ENCODE measurements at places on chromosomes 12 and 14. TPM values are rescaled to one million over a fixed set of nuclear protein-coding genes. Genes with fewer than 3 reads are reported as not detected.

The OR10A7 gene
- total RNA-seq, result not detected

- H3K4me1 ChIP-seq, result peaks cover 7% of the 10 kb centered on the region
- H3K4me3 ChIP-seq, result no peak overlapping the region
- H3K27me3 ChIP-seq, result peaks cover 14% of the 10 kb centered on the region
Observed at GRCh38 chr14:70013271-70013873, 134.2 kb downstream of the SMOC1 start.

DNA sequence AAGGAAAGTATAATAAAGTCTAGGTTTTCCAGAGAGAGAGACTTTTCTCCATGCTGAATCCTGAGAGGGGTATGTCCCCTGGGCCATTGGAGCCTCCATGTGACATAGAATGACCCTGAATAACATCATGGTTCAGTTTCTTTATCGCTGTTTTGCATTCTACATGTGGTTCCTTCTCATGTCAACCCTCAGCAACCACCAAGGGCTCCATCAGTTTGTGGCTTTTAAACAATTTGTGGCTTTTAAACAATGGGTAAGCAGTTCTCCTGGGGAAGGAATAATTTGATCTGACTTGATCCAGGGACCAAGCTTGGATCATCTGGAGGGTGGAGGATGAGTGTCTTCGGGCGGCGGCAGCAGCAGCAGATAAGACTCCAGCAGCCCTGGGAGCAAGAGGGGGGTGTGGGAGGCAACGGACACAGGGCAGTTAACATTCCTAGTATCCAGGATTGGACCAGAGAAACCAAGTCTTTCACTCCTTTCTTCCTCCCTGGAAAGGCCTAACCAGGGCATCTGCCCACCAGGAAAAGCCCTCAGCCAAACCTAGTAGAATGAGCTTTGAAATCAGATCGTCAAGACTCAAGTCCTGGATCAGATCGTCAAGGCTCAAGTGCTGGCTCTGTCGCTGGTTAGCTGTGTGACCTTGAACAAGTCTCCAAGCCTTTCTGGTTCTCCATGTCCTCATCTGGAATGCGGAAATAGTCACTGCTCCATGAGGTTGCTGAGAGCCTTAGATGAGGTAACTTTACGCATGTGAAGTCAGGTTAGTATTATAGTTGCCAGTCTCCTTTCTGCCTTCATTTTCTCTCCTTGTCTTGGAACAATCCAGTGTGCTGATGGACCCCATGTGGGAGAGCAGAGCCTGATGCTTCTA, 27.8 kb upstream of the FAM222A start:
- DNase-seq, result no peak
- peaks cover 17% of the 10 kb centered on the region for H3K27me3 ChIP-seq
- no peak overlapping the region for H3K4me3 ChIP-seq
- H3K4me1 ChIP-seq, result no peaks in the 10 kb centered on the region

The USP44 gene
- 25.8 TPM for total RNA-seq

The PAPLN gene
- 0.72 TPM for total RNA-seq

DNA sequence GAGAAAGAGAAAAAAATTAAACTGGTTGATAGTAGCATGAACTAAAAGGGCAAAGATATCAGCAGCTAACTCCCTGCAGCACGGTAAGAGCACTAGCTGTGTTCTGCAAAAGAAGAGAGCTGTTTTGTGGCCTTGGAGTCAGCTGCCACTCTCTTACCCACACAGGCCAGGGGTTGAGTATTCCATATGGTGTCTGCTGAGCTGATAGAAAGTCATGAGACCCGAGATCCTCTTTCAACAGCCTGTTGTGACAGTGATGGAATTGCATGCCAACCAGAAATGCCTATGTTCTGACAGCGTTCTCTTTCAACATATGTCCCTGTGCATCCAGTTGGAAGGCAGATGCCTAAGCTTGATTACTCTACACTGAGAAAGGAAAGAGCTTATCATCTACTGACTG, 39.9 kb downstream of the TMTC1 start:
- no peak overlapping the region for H3K4me3 ChIP-seq
- DNase-seq, result no peak
- no peaks in the 10 kb centered on the region for H3K4me1 ChIP-seq
- H3K27ac ChIP-seq, result no peak overlapping the region
- H3K36me3 ChIP-seq, result no peaks in the 10 kb centered on the region

- no peaks in the 10 kb centered on the region for H3K4me1 ChIP-seq
- no peaks in the 10 kb centered on the region for H3K36me3 ChIP-seq
- H3K27me3 ChIP-seq, result no peaks in the 10 kb centered on the region
- H3K4me3 ChIP-seq, result no peak overlapping the region
- H3K27ac ChIP-seq, result no peak overlapping the region
Observed at GRCh38 chr12:90690120-90690519, 264.9 kb downstream of the CCER1 start.

- peaks cover 6% of the 10 kb centered on the region for H3K27me3 ChIP-seq
- no peak overlapping the region for H3K27ac ChIP-seq
- no peak for DNase-seq
Observed at GRCh38 chr12:89372584-89373370, 20.5 kb upstream of the DUSP6 start.

DNA sequence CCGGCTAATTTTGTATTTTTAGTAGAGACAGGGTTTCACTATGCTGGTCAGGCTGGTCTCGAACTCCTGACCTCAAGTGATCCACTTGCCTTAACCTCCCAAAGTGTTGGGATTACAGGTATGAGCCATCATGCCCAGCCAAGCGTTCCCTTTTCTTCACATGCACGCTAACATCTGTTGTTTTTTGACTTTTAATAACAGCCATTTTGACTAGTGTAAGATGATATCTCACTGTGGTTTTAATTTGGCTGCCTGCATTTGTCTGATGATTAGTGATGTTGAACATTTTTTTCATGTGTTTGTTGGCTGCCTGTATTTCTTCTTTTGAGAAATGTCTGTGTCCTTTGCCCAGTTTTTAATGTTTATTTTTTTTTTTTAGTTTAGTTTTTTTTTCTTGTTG, 10.2 kb upstream of the YARS2 start:
- peaks cover 9% of the 10 kb centered on the region for H3K27me3 ChIP-seq
- no peak for DNase-seq

The LMNTD1 gene
- not detected for total RNA-seq

The EIF2B2 gene
- total RNA-seq, result 35.4 TPM

DNA sequence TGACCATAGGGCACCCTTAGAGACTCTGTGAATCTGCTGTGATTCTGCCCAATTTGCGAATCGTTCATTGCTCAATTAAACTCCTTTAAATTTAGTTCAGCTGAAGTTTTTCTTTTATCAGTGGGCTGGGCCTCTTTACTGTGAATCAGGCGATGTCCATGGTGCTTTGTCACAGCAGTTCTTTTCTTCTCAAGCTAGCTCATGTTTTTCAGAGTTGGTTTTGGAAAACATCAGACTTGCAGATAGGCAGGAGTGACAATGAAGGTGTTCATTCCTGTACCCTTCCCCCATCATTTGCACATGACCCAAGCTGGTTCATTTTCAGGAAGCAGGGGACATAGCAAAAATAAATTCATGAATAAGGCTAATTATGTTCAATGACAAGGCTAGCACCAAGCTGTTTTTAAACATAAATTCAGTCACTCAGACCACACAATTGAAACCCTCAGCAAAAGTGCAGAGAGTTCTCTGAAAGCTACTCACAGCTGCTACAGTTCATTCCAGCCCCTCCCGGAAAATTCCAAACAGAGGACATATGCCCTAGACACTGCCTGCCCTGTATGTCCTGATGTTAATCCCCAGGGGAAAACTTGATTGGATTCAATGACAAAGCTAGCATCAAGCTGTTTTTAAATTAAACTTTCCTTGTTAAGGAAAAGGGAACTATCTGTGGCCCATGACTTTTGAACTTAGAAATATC, 383.3 kb downstream of the C12orf75 start:
- H3K27me3 ChIP-seq, result peaks cover 4% of the 10 kb centered on the region
- no peaks in the 10 kb centered on the region for H3K36me3 ChIP-seq
- no peak for DNase-seq
- H3K4me1 ChIP-seq, result no peaks in the 10 kb centered on the region
- H3K4me3 ChIP-seq, result no peak overlapping the region

GRCh38 chr14:103033681-103034096, 23.7 kb downstream of the CDC42BPB start:
- no peak overlapping the region for H3K27ac ChIP-seq
- H3K4me1 ChIP-seq, result no peaks in the 10 kb centered on the region

DNA sequence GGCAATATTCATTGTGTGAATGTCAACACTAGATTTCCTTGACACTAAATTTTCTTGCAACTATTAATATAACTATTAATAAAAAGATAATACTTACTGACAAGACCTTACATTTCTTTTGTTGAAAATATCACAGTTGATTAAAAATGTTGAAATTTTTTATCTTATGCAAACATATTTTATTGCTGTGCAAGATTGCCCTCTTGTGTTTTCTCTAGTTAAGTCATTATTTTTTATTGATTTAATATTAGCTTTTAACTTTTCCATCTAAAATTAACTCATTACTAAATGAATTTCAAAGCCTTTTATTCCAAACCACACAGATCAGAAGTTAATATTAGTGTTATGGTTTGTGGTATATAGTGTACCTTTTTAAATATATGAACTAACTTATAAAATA, 11.7 kb upstream of the NAA30 start:
- H3K27me3 ChIP-seq, result peaks cover 11% of the 10 kb centered on the region
- no peaks in the 10 kb centered on the region for H3K36me3 ChIP-seq
- no peak overlapping the region for H3K27ac ChIP-seq
- no peak overlapping the region for H3K4me3 ChIP-seq
- no peaks in the 10 kb centered on the region for H3K4me1 ChIP-seq

DNA sequence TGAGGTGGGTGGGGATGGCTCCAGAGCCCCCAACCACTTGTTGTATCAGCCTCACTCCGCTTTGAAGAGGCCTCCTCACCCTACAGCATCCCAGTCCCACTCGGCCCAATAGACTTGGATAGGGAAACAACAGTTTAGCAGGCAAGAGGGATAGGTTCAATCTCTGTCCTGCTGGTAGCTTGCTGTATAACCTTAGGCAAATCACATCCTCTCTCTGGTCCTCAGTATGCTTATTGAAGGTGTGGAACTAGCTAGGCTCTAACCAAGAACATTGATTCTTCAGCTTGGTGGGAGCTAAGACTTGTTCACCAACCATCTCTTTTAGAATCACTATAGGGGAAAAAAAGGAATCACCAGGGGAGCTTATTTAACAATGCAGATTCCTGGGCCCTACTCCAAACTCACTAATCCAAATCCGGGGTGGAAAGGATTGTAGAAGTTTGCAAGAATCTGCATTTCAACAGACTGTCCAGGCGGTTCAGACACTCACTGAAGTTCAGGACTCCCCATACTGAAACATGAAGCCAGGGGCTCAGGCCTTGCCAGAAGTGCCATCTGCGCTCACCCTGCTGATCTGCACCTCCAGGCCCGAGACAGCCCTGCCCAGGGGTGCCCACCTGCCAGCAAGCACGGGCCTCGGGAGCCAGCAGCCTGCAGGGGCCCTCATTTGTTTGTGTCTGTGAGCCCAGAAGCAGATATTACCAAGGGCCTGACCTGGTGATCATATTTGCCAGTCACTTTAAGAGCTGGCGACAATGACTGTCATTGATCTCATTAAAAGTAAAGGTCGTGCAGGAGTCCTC, 113.0 kb downstream of the ADCK1 start:
- H3K27me3 ChIP-seq, result no peaks in the 10 kb centered on the region
- no peaks in the 10 kb centered on the region for H3K36me3 ChIP-seq
- no peak overlapping the region for H3K4me3 ChIP-seq
- DNase-seq, result no peak
- peaks cover 5% of the 10 kb centered on the region for H3K4me1 ChIP-seq
- H3K27ac ChIP-seq, result peak overlapping the region; percentile 27

The MANSC1 gene
- not detected for total RNA-seq

- peaks cover 35% of the 10 kb centered on the region for H3K36me3 ChIP-seq
- DNase-seq, result peak; percentile 86
- peaks cover 41% of the 10 kb centered on the region for H3K4me1 ChIP-seq
- H3K27ac ChIP-seq, result peak overlapping the region; percentile 95
Observed at GRCh38 chr12:7108003-7108795, 815 bp downstream of the C1RL start.

DNA sequence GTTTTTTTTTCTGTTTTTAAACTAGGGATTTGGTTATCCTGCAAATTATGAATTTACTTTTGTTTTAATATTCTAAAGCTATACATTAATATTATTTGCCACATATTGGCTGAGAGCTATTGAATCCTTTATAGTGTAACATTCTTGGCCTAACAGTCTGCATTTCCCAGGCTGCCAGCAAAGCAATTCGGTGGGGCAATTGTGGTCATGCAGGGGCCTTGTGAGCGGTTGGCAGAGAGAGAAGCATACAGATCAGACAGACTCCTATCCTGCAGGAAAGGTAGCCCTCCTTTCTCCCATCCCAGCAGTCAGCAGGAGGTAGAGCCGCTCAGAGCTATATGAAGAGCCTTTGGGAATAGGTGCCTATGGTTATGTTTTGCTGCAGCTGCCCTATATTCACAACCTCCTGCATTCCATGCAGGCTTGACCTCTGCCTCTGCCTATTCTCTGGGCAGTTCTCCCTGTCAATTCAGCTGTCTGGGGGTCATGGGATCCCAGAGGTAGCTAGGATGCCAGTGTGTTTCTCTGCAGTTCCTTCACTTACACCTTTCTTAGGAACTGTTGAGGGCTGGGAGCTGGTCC, 144.7 kb downstream of the GPHN start:
- H3K27me3 ChIP-seq, result no peaks in the 10 kb centered on the region
- DNase-seq, result no peak
- H3K27ac ChIP-seq, result no peak overlapping the region
- H3K4me1 ChIP-seq, result peaks cover 6% of the 10 kb centered on the region
- H3K4me3 ChIP-seq, result no peak overlapping the region
- H3K36me3 ChIP-seq, result peaks cover 5% of the 10 kb centered on the region

The CCDC60 gene
- not detected for total RNA-seq

The PLCZ1 gene
- not detected for total RNA-seq

- DNase-seq, result no peak
- no peak overlapping the region for H3K27ac ChIP-seq
- H3K4me3 ChIP-seq, result no peak overlapping the region
- H3K4me1 ChIP-seq, result no peaks in the 10 kb centered on the region
Observed at GRCh38 chr14:56569174-56569573, 10.4 kb upstream of the TMEM260 start.

The FOXM1 gene
- total RNA-seq, result 86.9 TPM

DNA sequence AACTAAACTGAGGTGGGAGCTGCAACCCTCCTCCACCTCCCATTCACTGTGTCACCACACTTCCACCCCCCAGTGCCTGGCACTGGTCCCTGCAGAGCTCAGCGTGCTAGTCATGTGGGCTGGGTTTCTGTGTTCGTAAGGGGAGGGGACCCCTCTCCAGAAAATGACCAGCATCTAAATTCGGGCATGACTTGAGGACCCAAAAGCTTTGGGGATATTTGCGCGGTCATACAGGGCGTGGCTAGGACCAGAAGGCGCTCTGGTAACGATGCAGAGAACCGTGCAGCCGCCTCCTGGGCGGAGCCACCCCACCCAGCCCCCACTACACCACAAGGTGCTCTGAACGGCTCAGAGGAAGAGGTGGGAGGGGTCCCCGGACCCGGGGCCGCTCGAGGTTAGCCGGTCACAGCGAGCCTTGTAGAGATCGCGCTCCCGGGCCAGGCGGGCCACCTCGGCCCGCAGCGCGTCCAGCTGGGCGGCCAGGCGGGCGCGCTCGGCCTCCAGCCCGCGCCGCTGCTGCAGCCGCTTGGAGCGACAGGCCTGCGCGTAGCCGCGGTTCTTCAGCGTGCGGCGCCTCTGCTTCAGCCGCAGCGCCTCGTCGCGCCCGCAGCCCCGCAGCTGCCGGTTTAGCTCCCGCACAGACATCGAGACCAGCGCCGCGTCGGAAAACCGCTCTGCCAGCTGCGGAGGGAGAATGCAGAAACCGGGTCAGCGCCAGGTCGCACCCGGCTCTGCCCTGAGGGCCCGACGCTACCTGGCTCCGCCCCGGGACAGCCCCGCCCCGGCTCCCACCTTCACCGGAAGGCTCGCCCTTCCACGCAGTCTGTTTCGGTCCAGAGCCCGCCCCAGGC, 9.8 kb downstream of the CPNE6 start:
- DNase-seq, result peak; percentile 86
- H3K36me3 ChIP-seq, result no peaks in the 10 kb centered on the region
- peak overlapping the region; percentile 87 for H3K27ac ChIP-seq
- H3K27me3 ChIP-seq, result no peaks in the 10 kb centered on the region

- H3K27me3 ChIP-seq, result no peaks in the 10 kb centered on the region
- DNase-seq, result no peak
- no peak overlapping the region for H3K4me3 ChIP-seq
Observed at GRCh38 chr14:63512861-63513260, 30.3 kb downstream of the PPP2R5E start.

Data from activated naive CD8-positive, alpha-beta T cell treated with anti-CD3 and anti-CD28 coated beads, Interleukin-2, amount 10 ng/mL, durations not matched to agents 7 days and 5 days (primary cell).